ENCODE measurements at places on chromosomes 7 and 10.

DNA sequence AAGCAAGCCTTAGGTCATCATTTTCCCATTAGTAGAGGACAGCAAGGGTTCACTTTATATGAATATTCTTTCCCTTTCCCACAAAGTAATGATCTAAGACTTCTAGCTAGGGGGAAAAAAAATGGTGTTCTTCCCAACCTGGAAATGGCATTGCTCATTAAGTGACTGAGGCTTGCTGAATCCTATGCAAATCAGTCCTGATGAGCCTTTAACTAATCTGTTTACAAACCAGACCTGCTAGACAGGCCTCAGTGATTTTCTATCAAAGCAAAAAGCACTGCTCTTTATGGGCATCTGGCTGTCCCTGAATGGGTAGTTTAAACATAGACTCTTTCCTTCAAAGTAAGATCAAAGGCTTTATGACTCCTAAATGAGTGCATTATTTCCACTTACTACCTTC, 146.3 kb downstream of the HIBADH start:
- no peak for DNase-seq

DNA sequence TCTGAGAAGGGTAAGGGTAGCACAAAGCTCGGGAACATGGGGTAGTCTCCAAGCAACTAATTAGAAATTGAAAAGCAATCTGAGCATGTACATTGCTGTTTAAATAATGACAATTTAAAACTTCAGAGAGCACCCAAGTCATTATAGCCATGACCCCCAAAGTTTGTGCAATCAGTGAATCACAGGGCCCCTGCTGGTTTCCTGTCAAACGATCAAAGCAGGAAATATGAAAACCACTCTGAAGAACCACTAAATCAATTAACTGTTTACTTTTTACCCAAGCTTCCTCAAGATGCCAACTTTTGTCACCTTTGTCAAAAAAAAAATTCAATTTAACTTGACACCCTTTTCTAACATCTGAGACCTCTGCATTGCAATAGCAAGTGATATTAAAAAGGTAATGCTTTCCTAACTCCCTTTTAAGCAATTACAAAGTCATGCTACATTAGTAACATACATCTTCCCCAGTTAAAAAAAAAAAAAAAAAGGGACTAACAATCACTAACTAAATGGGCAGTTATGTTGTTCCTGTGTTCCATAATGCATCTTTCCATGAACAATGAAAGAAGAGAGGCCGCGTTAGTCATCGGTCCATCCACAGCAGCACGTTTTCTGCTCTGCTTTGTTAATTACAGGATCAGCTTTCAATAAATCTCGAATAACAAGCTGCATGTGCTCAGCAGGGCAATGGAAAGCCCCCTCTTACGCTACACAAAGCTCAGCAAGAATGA, 80.6 kb downstream of the ETV1 start:
- no peak for DNase-seq

DNA sequence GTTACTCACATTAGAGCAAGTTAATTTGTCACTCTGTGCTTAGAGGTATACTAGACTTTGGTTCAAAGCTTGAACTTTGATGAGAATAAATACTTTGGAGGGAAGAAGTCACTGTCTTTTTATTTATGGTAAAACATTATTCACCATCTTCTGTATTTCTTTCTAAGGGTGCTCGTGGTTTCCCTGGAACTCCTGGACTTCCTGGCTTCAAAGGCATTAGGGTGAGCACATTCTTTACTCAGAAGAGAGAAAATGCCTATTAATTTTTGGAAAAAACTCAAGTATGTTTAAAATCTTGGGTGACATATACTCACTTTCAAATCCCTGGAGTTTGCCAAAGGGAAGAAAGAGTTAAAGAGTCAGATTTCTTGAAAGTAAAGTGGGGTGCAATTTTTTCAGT, 10.8 kb downstream of the COL1A2 start:
- DNase-seq = no peak

- no peak for DNase-seq
These were observed 70.4 kb upstream of the ATRNL1 start for GRCh38 chr10:115022733-115023132.

DNA sequence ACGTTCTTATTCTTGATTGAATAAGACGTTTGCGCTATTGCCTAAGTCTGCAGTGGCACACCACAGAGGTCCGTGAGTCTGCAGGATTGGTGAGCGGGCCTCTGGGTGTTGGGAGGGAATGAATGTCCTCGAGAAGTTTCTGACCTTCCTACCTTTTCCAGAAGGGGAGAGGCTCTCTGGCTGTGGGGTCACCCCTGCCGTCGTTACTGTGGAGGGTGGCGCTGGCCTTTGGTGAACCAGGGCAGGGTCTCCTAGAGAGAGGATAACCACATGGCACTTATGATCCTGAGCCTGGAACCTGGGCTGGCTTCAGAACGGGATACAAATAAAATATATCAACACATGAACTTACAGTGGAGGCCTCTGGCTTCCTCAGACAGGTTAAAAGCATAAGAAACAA, 13.8 kb downstream of the IL15RA start:
- no peak for DNase-seq

DNA sequence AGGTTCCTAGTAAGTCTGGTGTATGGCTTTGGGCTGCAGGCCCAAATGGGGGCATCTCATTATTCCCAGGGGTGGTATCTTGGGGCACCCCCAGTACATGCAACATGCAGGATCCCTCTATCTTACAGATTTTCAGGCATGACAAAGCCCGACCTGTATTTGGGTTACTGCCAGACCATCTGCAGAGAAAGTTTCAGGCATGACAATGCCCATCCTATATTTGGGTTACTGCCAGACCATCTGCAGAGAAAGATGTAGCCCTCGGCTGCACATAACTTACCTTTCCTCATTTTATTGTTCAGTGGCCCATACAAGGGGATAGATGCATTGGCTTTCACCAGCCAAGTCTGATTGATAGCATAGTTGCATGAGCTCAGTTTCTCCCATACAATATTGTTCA, 112.2 kb upstream of the RAB18 start:
- no peak for DNase-seq
